Lung (tissue), 17 donors: ENCODE measurements at places on chromosomes 5 and 9. TPM values are rescaled to one million over a fixed set of nuclear protein-coding genes. Genes with fewer than 3 reads are reported as not detected.

Gene SLC26A2
- total RNA-seq, result 25.6 TPM

Gene ADRB2
- total RNA-seq, result 8.0 TPM

Gene CRHBP
- total RNA-seq, result 0.37 TPM

Gene SLC25A51
- total RNA-seq, result 25.2 TPM

Gene PCDHB3
- total RNA-seq, result 3.0 TPM

Gene ADAMTS16
- 0.97 TPM for total RNA-seq

Gene ESM1
- total RNA-seq, result 3.8 TPM

Gene EIF4E1B
- total RNA-seq, result not detected

Gene ADRA1B
- 1.5 TPM for total RNA-seq

Gene CYSRT1
- 0.92 TPM for total RNA-seq

Gene ARHGEF28
- 13.0 TPM for total RNA-seq

Gene CDX1
- 0.43 TPM for total RNA-seq

Gene PFN3
- not detected for total RNA-seq

Gene NR2F1
- total RNA-seq, result 57.3 TPM

Gene ZNF300
- total RNA-seq, result 2.5 TPM

Gene MYMK
- not detected for total RNA-seq

Gene TAF1L
- not detected for total RNA-seq

Gene GLDC
- 1.5 TPM for total RNA-seq

Gene HMCN2
- total RNA-seq, result 5.2 TPM

Gene NRARP
- total RNA-seq, result 10.8 TPM

Gene CA9
- total RNA-seq, result 1.6 TPM

Gene PTGR1
- 61.0 TPM for total RNA-seq

Gene THG1L
- total RNA-seq, result 9.5 TPM

Gene GCNT4
- 2.8 TPM for total RNA-seq

Gene PRRX2
- total RNA-seq, result 2.2 TPM

Gene RNF183
- total RNA-seq, result 0.88 TPM

Gene C5orf58
- not detected for total RNA-seq

Gene LHX3
- total RNA-seq, result not detected

Gene TLX3
- not detected for total RNA-seq

Gene ADAMTS19
- 0.34 TPM for total RNA-seq

Gene PCDHB8
- 2.1 TPM for total RNA-seq

Gene SLC36A3
- total RNA-seq, result not detected

Gene GLRA1
- total RNA-seq, result not detected

Gene PTGER4
- 25.5 TPM for total RNA-seq

Gene RGS7BP
- 3.3 TPM for total RNA-seq

Gene FST
- total RNA-seq, result 2.0 TPM

Gene ENTPD8
- total RNA-seq, result 0.28 TPM

Gene PCDHGB1
- total RNA-seq, result 8.4 TPM

Gene FREM1
- 2.1 TPM for total RNA-seq

Gene TMCO6
- 9.0 TPM for total RNA-seq

Gene PCDHGA7
- 6.3 TPM for total RNA-seq

Gene SHROOM1
- total RNA-seq, result 21.9 TPM

Gene SLIT3
- 48.5 TPM for total RNA-seq

Gene GFI1B
- 1.0 TPM for total RNA-seq

Gene C8G
- 2.1 TPM for total RNA-seq

Gene GABRP
- total RNA-seq, result 0.89 TPM
